ENCODE measurements at places on chromosomes 13 and 19.
A peak's percentile ranks its signal among the peaks of the same experiment; 100 is the strongest.

GRCh38 chr19:48636859-48637448, at the start of gene DBP:
Gene DBP (minus strand): TSS chr19:48637379. CDS start chr19:48636994, 385 bp downstream.
- DNase-seq, result no peak

DNA sequence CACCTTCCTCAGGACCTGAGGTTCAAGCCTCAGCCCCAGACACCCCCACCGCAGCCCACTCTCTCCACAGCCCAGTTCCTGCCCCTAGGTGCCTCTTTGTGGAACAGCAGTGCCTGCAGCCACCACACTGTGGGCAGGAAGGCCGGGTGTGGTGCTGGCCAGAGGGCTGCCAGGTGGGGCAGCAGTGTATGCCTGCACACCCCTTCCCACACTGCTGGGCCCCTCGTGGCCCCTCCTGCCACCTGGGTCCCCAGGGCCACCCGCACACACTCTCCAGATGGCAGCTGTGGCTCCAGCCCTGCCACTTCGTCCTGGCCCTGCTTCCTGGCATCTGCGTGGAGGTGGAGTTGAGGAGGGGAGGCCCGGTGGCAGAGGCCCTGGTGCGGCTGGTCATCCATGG, 35.1 kb downstream of the HPN start:
- DNase-seq, result no peak

- no peak for DNase-seq
Measured at GRCh38 chr13:39656325-39656677, 839 bp downstream of the COG6 start.

DNA sequence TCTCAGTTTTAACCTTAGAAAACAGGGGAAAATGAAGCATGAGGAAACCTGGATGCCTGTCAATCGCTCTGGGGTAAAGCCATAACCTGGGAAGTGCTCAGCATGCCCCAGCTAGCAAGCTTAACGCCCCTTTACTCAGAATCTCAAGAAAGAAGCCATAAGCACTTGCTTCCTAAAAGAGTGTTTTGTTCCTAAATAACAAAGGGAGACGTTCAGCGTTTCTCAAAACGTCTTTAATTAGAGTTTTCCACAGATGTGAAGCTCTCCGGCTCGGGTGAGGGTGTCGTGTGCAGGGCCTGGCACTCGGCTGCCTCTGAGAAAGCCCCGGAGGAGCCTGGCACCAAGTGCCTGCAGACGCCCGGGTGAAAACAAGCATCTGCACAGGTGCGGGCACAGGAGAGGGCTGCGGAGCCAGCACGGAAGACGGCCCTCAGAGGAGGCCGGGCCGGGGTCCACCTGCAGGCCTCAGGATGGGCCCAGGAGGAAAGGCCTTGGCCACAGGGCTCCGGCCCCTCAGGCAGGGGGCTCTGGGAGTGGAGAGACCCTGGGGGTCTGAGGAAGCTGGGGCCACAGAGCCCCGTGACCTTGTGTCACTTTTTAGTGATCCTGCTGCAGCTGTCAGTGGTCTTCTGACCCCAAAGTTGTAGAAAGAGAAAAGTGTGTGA, 6.2 kb downstream of the GAS6 start:
- DNase-seq, result no peak

DNA sequence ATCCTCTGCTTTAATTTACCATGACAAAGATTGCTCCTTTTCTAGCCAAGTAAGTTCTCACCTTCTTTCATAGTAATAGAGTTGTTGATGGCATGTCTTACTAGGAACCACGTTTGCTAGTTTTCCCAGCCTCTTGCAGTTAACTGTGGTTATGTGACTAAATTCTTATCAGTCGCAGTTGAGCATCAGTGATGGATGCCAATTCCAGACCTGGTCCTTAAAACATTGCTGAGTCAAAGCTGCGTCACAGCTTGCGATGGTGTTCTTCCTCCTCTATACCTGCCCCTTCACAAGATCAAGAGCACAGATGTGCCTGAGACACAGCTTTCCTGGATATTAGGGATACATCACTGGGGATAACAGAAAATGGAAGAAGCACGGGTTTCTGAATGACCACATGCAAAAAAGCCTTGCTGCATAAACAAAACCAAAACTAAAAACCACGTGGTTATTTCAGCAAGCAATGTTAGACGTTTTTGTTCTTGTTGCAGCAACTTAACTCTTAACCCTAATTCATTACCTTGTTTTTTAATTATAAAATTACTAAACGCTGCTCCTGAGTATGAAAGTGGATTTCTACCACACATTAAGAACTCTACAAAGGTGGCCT, 97.6 kb upstream of the DACH1 start:
- no peak for DNase-seq

DNA sequence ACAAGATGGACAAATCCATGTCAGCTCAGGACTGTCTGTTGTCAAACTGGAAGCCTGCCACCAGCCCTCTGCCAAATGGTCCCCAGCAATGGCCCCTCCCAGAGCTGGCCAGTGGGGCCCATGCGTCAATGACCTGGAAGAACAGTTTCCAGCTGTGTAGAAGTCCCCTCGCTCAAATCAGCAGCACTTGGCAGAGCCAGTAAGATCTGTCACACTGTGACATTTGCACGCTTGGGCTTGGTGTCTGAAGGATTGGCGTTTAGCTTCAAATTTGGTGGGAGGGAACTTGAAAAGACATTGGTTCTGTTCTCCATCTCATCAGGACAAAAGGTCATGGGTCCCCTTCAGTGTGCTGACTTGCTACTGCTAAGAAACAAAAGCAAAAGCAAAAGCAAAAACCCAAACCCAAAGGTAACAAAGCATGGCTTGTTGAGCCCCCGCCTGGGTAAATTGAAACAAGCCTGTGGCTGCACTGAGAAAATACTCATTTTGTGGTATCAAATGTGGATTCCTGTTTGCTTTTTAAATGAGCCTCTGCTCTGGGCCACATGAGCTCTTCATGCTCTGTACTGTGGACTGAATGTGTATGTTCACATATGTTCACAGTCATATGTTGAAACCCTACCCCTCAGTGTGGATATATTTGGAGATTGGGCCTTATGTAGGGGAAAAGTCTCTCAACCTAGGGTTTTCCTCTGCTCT, 253.6 kb upstream of the MAB21L1 start:
- DNase-seq, result no peak

- DNase-seq, result no peak
Measured at GRCh38 chr13:88800505-88800904, 1129.3 kb downstream of the SLITRK5 start.

GRCh38 chr13:46571189-46571908, 18.4 kb downstream of the LRCH1 start:
- DNase-seq, result no peak

GRCh38 chr13:26693749-26694463, 66.7 kb downstream of the GPR12 start:
- no peak for DNase-seq

DNA sequence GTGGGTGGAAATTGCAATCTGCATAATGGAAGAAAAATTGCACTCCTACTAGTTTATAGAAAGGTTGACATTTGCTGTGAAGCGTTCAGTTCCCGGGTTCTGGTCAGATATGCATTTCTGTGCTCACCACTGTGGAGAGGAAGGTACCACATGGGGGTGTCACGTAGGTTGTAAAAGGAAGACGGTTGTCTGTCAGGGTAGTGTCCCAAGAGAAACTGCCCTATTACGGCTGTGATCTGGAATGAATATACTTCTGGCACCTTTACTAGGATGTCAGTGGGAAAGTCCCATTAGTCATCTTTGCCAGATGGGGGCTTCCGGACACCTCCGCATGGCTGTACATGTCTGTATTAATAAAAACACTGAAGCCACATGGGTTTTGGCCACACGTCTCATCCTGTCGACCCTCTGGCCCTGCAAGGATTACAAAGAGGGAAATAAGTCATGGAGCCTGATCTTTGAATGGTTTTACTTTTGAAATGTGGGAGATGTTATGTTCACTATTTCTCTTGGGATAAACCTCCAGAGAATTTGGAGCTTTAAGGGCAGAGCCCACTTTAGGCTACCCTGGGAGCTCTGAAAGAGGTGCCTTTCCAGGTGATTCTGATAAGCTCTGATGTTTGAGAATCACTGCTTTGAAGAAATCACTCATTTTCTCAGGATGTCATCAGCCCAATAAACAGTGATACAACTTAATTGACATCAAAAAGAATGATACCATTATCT, 133.9 kb downstream of the AKAP11 start:
- DNase-seq, result no peak

- no peak for DNase-seq
Measured at GRCh38 chr13:106416645-106417044, 118.8 kb downstream of the EFNB2 start.

DNA sequence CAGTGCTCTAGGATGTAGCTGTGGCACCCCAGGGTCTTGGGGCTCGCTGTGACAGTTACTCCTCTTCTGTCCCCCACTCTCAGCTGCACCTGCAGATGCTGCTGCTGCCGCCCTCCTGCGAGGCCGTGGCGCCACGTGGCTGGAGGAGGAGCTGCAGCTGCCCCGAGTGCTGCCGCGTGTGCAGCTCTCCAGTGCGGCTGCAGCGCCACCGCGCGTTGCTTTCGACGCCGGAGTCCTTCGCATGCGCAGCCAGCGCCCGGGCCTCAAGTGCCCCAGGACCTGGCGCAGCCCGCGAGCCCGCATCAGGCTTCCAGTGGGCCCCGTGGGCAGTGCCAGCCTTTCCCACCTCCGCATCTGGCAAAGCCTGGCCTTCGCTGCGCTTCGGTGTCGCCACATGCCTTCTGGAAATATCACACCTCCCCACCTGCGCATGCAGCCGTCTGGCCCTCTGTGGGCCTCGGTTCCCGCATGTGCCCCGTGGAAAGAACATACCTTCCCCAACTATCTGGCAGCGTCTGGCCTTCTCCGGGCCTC, 692 bp upstream of the ZNF580 start:
- DNase-seq, result no peak

- DNase-seq, result peak; percentile 48
Measured at GRCh38 chr13:114124921-114125320, 7.5 kb downstream of the RASA3 start.

DNA sequence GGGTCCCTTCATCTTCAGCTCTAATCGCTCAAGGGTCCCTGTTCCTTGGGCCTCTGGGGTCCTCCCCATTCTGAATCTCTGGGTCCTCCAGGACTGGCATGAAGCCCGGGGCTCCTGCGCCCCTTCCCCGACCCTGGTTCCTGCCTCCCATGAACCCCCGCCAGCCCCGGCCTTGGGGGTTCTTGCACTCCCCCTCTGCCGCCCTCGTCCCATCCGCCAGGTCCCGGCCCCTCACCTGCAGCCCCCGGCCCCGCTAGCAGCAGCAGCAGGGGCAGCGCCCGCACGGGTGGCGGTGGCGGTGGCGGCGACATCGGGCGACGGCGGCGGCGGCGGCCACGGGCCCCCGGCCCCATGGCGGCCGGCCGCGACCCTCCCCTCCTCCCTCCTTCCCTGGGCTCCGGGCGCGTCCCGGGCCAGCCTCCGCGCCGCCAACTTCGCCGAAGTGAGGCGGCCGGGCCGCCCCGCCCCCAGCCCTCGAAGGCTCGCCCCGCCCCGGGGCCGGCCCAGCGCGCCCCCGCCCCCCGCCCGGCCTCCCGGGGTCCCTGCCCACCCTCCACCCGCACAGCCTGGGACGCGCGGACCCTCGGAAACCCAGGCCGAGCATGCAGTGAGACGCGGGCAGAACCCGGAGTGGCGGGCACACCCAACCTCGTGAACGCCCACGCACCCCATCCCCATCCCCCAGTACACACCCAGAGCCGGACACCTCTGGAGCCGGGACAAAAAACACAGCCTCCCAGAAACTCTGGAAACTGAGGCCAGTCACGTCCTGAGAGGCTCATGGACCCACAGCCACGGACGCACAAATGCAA, at the start of gene NOTCH3:
Gene NOTCH3, minus strand, starts transcription at position 443 of the 812 bp plus-strand sequence. Its CDS starts 90 bp downstream, at position 353.
- DNase-seq, result no peak

GRCh38 chr13:105518086-105518485, 1017.4 kb downstream of the EFNB2 start:
- no peak for DNase-seq

DNA sequence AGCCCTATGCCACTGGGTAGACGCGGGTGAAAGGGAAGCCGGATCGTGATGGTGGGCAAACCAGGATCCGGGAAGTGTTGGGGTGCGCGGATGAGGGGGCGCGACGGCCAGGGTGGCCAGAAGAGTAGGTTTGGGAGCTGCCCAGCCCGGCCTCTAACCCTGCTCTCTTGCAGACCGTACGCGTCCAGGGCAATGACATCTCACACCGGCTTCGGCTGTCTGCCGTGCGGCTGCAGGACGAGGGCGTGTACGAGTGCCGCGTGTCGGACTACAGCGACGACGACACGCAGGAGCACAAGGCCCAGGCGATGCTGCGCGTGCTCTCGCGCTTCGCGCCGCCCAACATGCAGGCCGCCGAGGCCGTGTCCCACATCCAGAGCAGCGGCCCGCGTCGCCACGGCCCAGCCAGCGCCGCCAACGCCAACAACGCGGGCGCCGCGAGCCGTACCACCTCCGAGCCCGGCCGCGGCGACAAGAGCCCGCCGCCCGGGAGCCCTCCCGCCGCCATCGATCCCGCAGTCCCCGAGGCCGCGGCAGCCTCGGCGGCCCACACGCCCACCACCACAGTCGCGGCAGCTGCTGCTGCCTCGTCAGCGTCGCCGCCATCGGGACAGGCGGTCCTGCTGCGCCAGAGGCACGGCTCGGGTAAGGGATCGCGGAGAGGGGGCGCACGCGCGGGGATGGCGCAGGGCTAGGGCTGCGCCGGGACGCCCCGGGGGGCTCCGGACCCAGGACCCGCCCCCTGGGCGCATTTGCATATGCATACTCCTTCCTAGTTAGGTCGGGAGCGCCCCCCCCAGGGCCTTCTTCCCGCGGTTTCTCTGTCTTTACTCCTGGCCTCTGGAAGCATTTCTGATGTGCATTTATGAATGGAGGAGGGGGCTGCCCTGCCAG, 4.1 kb downstream of the VSTM2B start:
- DNase-seq, result no peak

DNA sequence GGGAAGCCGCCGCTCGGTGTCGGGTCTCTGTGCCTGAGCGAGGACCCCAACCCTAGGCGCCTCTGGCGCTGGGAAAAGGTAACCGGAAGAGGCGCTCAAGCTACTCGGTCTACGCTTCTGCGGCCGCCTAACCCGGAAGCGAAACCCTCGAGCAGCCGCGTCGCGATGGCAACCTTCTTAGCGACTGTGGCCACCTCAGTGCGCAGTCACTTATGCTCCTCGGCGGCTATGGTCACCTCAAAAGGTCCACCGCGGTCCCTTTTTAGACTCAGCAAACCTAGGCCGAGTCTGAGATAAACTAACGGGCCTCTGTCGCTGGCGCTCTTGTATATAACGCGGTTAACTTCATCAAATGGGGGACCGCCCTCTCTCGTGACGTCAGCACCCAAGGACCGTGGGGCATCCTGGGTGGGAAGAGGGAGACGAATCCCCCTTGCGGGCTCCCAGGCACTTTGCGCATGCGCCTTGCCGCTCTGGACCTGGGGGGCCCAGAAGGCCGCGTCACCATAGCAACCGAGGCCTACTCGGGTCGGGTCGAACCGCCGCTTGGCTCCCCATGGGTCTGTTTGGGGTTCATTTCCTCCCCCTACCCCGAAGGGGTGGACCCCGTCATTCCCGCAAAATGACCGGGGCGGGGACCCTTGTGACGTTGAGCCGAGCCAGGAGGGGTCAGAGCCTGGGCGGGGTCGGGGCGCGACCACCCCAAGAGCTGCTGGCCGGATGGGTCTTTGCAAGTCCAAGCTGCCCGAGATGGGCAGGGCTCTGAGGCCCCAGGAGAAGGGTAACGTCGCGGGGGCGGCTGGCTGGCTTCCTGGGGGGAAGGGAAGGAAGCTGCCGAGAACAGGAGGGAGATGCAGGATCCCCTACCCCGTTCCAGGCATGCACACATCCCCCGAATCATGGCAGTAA, at the start of gene GTF2F1:
Gene GTF2F1, minus strand, starts transcription at position 91 of the 909 bp plus-strand sequence. CDS start 169 bp downstream, outside the sequence.
- peak; percentile 93 for DNase-seq

GRCh38 chr19:16506961-16507360, 10.8 kb downstream of the C19orf44 start:
- DNase-seq, result no peak
